ENCODE measurements at places on chromosomes 3 and 15. TPM values are rescaled to one million over a fixed set of nuclear protein-coding genes. Genes with fewer than 3 reads are reported as not detected.

- DNase-seq: no peak
Observed at GRCh38 chr15:65971741-65971995, 102.4 kb downstream of the RAB11A start.

DNA sequence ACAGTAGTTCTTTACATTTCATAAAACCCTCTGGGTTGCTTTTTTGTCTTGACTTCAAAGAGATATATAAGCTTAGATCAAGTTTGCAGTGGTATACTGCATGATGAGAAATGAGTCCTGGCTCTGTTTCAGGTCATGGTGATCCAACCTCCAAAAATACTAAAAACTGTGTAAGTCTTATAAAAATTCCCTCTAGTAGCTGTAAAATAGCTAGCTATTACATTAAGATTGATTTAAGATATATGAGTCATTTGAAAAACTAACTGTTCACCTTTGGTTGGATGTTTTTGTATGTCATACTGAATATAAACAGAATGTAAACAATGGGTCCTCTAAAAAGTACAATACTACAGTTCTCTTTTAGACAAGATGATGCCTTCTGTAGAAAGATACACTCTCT, 879.2 kb downstream of the ROBO1 start:
- DNase-seq: no peak

GRCh38 chr3:111571907-111572460, 23.2 kb downstream of the ZBED2 start:
- no peak for DNase-seq

GRCh38 chr3:134858441-134859035, 63.5 kb downstream of the EPHB1 start:
- DNase-seq: no peak

DNA sequence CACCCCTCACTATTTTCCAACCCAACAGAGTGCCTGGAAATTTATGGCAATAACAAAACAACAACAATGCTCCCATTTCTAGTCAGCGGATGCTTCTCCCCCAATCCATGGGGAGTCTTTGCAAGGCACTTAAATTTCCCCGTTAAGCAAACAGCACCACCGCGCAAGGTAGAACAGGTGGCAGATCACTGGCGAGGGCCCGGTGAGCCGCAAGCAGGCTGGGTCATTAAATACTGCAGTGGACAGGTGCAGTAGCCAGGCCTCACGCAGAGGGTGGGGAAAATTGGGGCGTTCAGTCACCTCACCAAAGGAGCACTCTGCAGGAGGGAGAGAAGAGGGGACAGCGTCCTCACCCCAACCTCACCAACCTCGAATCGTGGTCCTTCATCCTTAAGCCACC, 147.5 kb downstream of the NTRK3 start:
- no peak for DNase-seq

DNA sequence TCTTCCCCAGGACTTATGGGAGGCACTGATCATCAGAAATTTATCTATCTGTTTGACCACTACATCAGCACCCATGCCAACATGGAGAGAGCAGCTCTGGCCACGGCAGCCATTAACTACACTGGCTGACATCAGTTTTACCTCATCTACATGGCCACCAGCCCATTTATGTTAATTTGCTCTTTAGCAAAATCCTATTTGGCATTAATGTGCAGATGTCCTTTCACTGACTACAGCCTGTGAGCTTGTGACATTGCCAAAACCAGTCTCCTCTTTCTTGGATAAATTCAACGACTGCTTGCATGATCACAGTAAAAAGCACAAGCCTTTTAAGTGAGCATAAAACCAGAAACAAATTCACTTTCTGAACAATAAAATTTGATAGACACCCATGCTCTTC, 47.5 kb downstream of the NR1I2 start:
- DNase-seq: no peak

DNA sequence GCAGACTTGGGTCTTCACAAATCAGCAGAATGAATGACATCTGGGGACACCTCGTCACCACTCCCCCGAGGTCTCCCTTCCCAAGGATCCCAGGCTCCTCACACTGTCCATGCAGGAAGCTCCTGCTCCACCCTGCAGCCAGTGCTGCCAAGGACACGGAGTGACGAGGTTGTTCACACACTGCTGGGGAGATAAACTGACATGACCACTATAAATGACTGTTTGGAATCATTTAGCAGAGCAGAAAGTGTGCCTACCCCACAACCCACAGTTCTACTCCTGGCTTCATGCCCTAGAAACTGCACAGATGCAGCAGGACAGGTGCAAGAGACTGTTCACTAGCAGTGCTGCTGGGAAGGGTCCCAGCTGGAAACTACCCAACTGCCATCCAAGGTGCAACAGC, 19.7 kb upstream of the PRSS50 start:
- no peak for DNase-seq

GRCh38 chr3:39982665-39983357, 173.4 kb downstream of the MYRIP start:
- no peak for DNase-seq

DNA sequence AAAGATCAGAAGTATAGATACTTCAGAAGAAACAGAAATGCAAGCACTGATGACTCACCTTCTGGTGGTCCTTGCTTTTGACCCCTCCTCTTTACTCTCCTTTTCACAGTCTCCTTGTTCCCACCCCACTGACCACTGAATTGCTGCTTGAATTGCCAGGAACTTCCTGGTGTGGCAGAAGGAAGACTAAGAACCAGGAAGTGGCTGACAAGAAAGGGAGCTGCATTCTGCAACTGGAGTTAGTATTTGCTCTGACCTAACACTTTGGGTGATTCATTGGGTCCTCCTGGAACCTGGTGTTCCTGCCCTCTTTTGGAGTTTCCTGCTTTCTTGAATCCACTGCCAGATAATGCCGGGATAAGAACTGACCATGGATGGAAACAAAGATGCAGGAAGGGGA, 23.0 kb downstream of the KY start:
- DNase-seq: no peak

STAC gene
- total RNA-seq: 16.0 TPM

ACSBG1 gene
- not detected for total RNA-seq

ZNF770 gene
- total RNA-seq: 87.7 TPM

FSD2 gene
- not detected for total RNA-seq

Measured in ascending aorta (tissue), 2 donors.